ENCODE measurements at places on chromosomes 6 and 20.

GRCh38 chr20:8587251-8587650 lies 455.2 kb downstream of the PLCB1 start:
- DNase-seq: no peak

DNA sequence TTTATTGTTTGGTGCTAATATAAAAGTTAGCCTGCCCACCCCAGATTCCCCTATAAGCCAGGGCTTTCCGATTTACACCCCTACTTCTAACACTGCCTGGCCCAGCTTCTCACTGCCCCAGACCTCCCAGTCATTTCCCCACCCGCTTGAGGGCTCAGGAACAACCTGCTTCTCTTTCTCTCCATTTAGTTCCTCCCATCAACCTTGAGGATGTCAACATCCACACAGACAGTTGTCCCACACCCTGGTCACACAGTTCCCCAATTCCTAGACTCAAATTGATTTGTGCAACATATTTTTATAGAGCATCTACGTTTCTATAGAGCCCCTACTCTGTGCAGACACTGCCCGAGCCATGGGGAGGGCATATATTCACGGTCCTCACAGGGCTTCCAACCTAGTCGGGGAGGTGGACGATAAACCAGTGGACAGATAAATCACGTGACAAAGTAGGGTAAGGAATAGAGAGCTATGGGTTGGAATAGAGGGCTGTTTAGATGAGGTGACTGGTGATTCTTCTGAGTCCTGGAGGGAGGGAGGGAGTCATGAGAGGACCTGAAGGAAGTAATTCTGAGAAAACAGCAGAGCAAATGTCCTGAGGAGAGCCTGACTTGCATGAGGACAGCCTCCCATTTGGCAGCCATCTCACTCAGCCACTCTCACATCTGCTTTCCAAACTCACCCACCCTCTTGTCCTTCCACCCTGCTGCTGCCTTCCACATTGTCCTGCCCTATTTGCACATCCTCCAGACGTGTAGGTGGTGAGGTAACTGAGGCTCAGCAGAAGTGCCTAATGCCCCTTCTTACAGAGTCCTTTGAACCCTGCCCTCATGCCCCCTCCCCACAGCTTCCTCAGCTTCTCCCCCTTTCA lies 6.3 kb downstream of the GABRR2 start:
- no peak for DNase-seq

- peak; percentile 60 for DNase-seq
Observed at GRCh38 chr6:27630727-27631608, 158.1 kb upstream of the ZNF184 start.

DNA sequence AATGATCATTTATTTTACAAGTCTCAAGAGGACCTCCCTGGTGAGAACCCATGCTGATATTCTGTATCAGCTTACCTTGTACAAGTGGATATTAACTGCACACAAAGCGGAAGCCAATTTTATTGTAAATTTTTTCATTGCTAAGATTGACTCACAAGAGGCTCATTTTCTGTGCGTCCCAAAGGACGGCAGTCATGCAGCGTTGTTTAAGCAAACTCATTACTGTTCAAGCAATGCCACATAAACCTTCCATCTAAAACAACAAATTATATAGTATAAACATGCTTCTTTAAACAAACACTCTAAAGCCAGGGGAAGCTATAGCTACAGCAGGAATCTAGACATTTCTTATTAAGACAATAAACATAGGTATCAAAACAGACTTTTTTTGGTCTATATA lies 575.3 kb downstream of the FRK start:
- DNase-seq: no peak

- no peak for DNase-seq
Observed at GRCh38 chr6:98056955-98057354, 773.9 kb upstream of the MMS22L start.

GRCh38 chr6:90118069-90118468 lies 178.6 kb downstream of the BACH2 start:
- DNase-seq: no peak

DNA sequence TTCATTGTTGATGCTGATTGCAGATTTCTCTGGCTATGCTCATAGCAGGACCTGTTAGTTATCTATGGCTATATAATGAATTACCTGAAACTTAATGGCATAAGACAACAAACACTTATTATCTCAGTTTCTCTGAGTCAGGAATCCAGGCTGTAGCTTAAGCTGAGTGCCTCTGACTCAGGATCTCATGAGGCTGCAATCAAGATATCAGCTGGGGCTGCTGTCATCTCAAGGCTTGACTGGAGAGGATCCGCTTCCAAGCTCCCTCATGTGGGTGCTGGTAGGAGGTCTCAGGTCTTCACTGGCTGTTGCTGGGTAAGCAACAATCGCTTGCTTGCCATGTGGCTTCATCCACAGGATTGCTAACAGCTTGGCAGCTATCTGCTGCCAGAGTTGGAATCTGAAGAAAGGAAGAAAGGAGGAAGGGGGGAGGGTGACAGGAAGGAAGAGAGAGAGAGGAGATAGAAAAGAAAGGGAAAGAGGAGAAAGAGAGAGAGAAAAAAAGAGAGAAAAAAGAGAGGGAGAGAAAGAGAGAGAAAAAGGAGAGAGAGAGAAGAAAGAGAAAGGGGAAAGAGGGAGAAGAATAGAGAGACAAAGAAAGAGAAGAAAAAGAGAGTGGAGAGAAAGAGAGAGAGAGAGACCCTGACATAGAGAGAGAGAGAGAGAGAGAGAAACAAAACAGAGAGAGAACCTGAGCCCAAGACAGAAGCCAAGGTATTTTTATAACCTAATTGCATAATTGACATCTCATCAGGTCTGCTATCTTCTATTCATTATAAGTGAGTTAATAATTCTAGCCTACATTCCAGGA lies 579.0 kb upstream of the BTBD3 start:
- peak; percentile 70 for DNase-seq

DNA sequence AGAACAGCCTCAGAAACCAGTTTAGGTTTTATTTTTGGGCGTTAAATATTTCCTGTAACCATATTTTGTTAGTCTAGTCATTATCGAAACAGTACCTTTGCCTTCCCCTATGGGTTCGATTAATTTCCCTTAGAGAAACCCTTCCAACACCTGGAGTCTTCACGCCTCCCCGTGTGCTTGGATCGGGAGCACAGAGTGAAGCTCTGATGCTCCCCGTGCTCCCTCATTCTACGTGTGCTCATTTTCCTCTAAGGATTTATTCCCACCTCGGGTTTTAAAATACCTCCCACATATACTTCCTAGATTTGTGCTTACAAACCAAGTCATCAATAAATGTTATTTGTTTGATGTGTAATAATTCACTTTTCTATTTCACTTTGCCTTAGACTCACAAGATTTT lies 142.4 kb downstream of the TTLL2 start:
- no peak for DNase-seq

DNA sequence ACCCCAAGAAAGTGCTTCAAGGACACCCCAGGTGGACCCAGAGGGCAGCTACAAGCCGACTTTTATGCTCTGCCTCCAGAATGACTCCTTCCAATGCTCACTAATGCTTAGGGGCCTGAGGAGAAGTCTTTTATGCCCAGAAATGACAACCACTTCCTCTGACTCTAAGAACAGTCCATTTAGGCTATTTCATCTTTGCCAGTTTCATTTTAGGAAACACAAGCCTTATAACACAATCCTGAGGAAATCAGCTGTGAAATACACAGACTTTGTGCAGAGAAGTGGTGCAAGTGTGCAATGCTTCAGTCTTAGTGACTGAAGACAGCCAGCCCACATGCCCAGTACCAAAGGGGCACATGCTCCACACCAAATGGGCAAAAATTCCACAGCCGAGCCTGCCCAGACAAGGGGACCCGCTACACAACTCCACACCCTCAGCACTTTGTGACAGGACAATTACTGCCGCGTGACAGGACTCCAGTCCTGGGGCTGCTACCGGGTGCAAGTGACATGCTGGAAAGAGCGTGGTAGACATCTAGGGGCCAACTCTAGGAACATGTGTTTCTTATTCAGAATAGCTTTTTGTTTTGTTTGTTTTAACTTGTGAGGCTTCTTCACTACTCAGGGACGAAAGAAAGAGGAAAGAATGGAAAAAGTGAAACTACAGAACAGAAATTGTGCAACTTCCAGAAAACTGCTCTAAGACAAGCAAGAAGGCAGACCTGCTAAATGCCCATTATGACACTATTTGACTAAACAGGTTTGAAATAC lies 28.2 kb upstream of the PLAGL1 start:
- peak; percentile 8 for DNase-seq
